WERI-Rb-1 (cell line): ENCODE measurements at places on chromosomes 6 and 20.

- no peak for DNase-seq
Observed at GRCh38 chr6:157110607-157111006, 212.7 kb downstream of the TMEM242 start.

GRCh38 chr20:18637224-18637623 lies 49.4 kb downstream of the DTD1 start:
- DNase-seq: no peak

GRCh38 chr20:49477200-49477599 lies 5.3 kb downstream of the KCNB1 start:
- no peak for DNase-seq

DNA sequence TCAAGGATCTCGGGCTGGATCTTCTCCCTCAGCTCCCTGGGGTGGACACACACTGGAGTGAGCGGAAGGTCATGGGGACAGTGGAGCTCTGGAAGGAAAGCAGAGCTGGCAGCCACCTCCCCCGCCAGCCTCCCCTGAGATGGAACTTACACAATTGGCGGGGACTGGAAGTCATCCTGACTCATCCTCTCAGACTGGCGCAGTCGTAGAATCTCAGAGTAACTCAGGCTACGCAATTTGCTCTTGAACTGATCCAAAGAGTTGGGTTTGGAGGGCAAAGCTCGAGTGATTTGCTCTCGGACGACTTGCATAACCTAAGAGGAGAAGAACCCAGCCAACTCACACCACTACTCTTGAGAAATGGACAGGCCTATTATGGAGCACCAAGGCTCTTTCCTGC lies 34.8 kb downstream of the ELMO2 start:
- DNase-seq: no peak

DNA sequence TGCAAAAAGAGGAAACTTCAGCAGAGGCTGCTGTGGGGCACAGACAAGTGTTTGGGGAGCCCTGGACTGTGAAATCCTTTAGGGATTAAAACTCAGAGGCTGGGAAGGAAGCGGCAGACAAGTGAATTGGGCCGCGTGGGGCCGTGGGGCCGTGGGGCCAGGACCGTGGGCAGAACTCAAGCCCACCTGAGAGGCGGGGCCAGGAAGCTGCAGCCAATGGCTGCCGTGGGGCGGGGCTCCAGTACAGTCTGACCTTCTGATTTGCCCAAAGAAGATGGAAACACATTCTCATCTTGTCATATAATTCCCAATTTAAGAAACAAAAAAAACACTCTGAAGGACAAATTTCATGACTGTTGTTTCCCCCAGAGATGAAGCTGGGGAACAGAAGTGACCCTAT lies 55.4 kb downstream of the ANKRD60 start:
- no peak for DNase-seq

DNA sequence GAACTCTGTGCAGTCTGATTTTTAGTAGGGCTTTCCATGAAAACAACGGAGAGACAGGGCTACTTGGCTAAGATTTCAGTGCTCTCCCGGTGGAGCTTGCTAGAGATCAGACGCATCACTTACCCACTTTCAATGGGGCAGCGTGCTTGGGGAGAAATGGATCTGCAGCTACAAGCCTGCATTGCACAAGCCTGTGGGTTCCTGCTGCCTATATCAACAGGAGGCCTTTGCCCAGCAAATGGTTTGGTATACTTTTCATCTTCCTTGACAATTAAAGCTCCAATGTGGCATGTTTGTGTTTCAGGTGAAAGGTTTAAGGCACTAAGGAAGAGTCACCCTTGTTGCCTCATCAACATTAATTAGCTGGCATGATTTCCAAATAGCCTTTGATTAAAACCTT lies 136.0 kb upstream of the FOXQ1 start:
- no peak for DNase-seq

DNA sequence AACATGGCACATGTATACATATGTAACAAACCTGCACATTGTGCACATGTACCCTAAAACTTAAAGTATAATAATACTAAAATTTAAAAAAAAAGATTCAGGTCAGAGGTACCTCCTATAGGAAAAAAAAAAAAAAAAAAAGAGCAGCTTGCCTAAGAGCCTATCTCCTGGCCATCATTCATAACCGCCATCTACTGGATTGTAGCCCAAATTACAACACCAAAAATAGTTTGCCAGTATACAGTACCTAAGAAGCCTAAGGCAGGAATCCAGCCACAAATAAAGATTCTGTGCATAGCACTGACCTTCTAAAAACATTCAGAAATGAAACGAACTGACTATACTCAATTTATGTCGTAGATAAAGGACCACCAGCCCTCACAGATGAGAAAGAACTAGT lies 438.4 kb upstream of the ADGRB3 start:
- peak; percentile 9 for DNase-seq

DNA sequence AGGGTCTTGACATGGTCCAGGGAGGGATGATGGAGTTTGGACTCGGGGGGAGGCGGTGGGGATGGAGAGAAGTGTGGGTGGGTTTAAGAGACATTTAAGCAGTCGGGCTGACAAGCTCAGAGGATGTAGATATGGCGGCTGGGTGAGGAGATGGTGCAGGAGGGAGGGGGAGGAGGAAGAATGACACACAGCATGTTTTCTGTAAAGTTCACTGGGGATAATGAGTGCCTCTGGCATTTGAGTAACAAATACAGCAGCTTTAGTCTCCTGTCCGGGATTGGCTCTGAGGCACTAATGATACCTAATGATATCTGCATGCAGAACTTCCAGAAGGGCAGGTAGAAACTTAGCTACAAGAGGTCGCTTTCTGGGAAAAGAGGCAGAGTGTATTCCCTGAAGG lies 107.8 kb downstream of the DHX35 start:
- DNase-seq: no peak

GRCh38 chr20:17845701-17846475 lies 122.7 kb downstream of the SNX5 start:
- no peak for DNase-seq

- no peak for DNase-seq
Observed at GRCh38 chr6:156832231-156832647, 55.1 kb downstream of the ARID1B start.

DNA sequence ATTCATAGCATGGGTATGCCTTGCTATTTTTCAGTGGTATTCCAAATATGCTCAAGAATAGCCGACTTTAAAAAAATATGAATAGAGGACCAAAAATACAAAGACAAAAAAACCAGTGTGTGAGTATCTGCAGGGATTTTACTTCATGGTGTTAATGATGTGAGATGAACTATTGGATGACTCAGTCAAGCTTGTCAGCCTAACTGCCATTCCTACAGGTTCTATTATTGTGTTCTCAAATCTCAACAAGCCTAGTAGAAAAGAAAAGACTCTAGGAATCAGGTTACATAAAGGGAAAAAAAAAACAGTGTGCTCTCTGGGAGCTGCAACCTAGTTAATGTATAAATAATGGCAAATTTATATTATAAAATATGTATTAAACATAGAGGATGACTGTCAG lies 588.4 kb upstream of the BTBD3 start:
- DNase-seq: no peak

DNA sequence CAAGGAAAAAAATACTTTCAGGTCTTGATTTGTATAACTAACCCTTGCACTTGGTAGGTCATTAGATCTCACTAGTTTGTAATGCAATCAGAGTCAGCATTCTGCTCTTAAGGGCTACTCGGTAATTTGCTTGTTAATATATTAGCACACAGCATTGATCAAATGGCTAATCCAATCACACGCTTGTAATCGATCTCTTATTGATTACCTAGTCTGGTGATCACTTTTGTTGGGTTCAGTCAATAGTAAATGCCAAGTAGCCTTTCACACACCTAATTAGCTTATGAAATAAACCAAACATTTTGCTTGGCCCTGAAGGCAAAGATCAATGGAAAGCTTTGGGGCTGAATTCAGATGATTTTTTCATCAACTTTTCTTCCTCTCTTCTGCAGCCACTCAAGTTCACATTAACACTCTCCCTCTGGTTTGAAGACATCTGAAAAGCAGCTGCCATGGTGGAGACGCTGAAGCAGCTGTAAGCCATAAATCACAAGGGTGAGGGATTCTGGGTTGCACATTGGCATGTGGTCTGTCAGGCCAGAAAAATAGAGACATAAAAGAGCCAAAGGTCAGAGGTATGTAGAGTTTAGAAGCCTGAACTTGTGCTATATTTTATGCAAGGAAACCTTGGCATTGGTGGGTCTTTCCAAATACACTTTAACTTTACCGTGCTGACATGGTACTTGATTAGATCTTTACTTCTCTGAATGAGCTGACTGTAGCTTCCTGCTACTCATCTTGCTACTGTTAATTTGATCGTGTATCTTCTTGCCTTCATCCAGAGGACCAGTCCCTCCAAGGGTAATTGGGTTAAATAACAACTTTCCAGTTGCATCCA lies 234.4 kb downstream of the SIM1 start:
- no peak for DNase-seq

DNA sequence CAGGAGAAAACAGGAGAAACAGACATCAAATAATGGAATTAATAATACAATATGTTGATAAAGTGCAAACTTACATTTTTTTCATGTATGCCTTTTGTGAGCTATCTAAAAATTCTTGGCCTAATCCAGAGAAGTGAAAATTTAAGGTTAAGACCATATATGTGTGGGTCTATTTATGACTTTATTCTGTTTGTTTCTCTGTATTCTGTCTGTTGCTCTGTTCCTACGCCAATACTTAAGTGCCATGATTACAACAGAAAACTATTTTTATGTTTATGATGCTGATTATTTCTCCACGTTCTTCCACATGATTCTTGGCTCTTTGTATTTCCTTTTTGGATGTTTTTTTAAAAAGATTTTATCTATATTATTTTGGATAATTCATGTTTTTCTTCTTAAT lies 109.6 kb upstream of the MAP3K4 start:
- no peak for DNase-seq

DNA sequence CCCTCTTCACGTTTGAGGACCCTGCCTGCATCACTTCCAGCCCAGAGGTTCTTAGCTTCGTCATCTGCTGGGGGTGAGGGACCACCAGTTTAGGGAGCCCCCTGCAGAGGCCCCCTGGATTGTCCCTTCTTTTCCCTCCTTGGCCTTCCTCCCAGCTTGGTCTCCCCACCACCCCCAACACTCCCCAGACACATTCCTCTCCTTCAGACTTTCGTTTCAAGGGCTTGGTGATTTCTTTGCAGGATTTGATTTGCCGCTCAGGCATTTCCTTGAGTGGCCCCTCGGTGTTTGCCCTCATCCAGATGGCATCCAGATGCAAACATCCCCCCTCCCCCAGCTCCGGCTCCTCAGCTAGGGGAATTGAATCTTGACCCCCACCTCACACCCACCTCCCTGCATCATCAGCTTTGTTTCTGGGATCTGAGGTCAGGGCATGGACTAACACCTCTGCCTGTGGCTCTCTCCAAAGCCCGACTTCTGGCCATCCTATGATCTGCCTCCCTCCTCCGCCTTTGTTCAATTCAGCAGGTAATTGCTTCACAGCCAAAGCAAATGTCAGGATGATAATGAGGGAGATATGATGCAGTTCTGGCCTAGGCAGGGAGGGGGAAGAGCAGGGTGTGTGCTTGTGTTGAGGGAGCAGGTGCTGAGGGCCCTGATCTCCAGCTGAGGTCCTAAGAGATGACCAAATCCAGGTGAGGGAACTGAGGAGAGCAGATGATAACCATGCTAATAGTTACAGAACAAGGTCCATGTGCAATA lies 141.5 kb downstream of the VEGFA start:
- DNase-seq: no peak

- DNase-seq: no peak
Observed at GRCh38 chr20:52056203-52057062, 135.1 kb downstream of the ZFP64 start.

DNA sequence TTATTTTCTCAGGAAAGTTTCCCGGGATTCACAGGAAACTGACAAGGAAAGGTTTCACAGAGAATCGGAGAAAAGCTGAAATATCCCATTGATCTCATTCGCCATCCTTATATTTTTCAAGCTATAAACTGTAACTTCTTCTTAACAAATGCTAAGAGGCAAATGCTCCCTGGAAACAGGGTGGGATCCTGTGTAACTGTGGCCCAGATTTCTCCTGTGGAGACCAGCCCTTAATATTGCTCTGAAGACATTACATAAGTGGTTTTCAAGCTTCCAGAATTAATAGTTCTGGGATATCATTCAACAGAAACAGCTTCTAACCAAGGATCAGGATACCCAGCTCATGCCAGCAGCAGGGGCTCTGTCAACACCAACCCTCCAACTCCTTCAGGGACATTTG lies 69.2 kb downstream of the THBS2 start:
- no peak for DNase-seq

DNA sequence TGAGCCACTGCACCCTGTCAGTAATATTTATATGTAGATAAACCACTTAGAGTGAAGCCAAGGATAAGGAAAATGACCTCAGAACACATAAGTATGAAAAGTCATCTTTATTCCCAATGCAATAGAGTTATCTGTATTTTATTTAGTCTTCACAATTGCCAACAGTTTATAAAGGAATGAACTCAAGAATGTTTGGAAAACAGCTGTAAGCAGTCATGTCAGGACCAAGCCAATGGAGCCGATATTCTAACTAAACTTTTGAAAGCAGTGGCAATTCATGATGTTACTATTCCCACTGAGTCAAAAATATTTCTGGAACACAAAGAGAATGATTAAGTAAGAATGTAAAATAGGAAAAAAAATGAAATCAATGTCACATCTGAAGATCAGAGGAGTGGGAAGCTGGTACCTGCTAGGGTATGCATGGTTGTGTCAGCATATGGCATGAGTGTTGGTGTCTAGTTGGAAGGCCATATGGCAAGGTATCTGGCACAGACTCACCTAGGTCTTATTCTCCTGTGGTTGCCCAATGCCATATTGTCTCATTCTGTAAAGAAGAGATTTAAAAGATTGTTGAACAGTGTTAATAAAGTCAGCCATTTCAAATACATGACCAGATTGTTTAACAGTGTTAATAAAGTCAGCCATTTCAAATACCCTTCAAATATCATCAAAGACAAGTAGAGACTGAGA lies 118.2 kb downstream of the ADAT2 start:
- DNase-seq: no peak

DNA sequence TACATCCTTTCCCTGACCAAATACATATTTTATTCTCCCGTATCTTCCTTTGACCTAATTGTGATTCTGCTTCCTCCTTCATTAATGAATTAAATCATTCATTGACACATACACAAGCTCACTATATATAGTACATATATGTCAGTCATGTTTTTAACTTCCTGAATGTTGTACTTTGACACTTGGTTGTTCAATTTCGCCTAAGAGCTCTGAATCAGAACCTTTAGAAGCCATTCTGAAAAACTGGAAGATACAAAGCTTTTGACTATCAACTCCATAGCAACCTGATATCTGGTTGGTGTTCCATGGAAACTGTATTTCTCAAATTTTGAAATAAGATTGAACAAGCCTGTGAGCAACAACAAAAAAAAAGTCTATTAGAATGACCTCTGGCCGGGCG lies 27.3 kb upstream of the HFE start:
- no peak for DNase-seq
